Cortex of kidney (tissue), 1 donor: ENCODE measurements at places on chromosomes 1 and 21.

DNA sequence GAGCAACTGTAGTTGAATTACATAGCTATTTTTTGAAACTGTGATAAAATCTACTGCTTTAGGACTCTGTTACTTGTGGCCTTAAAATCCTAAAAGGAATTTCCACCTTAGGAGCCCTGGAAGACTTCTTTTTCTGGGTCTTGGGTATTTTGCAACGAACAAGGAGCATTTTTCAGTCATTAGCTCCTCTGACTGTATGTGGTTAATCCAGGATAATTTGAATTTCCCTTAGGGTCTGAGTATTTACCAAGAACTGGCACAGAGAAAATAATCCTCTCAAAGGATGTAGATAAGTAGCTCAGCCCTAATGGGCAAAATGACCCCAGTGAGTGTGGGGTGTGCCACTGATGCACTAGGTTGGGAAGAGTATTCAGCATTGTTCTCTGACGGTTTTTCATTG, 170.4 kb downstream of the VAV3 start:
- no peak for DNase-seq

- DNase-seq: no peak
Observed at GRCh38 chr1:206032380-206033140, 8.9 kb upstream of the CTSE start.

GRCh38 chr1:115060501-115060900, 28.8 kb downstream of the TSPAN2 start:
- no peak for DNase-seq

DNA sequence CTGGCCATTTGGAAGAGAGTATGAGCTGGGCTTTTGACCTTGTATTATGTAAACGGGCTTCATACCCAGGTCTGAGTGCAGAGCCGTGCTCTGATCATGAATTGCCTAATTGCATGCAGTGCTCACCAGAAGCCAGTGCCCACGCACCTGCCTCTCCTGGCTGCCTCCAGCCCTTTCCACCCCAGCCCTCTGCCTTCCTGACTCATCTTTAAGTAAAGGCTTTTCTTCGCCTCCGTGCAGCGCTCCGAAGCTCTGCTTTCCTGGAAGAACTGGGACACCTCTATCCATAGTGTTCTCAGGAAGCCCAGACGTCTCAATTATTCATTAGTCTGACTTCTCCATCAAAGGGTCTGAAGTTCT, 413.7 kb downstream of the PTPRU start:
- no peak for DNase-seq

DNA sequence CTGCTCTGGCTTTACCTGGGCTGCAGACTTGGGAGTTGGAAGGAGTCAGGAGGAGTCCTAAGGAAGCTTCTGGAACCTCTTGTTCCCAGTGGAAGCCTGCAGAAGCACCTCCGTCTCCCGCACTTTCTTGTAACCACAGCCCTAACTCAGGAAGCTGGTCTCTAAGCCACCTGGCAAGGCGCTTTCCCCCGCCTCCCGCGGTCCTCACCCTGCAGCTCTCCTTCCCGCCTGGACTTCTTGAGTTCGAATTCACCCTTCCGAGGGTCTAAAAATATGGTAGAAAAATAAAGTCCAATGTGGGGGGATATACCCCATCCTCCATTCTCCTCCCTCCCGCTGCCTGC, 15.1 kb downstream of the PAX7 start:
- no peak for DNase-seq

GRCh38 chr1:42971841-42972291, 13.2 kb upstream of the SLC2A1 start:
- DNase-seq: no peak

- DNase-seq: no peak
Observed at GRCh38 chr1:1433804-1434130, 1.7 kb upstream of the VWA1 start.

- no peak for DNase-seq
Observed at GRCh38 chr1:111891566-111891965, 97.9 kb downstream of the KCND3 start.

DNA sequence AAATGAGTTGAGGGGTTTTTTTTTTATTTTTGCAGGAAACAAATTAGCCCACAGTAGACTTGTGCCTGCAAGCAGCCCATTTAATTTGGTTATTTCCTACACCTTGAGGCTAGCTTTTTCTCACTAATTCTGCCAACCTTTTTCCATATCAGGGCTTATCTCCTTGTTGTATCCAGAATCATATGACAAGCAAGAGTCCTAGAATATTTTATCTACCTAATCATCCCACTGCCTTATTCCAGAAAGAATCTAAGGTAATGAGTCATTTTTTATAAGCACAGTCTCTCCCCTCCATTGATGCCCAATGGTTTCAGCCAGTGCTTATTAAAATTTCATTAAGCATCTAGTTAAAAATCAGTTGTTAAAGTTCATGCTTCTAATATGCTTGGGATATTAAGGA, 324.1 kb downstream of the BARHL2 start:
- no peak for DNase-seq

DNA sequence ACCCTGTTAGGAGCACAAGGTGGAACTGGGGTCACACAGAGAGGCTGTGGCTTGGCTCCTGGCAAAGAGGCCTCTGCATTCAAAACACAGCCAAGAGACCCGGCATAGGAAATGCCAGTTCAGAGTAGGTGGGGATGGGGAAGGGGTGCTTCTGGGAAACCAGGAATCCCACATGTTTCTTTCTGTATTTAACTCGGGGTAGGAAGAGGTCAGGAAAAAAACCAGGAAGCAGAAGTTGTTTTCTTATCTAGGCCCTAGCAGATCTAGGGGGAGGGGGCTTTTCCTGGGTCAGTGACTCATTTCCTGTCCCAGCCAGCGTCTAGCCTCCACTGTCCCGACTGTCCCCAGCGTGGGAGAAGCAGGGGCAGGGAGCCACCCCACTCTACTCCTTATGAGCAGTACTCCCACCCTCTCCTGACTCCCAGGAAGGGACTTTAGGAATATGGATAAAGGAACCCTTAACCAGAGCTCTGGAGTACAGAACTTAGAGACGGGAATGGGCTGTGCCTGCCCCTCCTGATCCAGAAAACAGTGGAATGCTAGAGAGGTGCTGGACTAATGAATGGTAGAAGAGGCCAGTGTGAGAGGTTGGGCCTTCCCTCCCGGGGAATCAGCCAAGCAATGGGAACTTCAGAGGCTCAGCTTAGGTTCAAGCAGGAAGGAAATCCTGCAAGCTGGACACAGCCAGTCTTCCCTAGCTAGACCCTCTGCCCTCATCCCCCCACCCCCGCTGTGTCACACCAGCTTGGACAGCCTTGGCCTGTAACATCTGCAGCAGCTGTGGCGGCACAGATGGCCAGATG, 5.7 kb downstream of the FHL3 start:
- no peak for DNase-seq

DNA sequence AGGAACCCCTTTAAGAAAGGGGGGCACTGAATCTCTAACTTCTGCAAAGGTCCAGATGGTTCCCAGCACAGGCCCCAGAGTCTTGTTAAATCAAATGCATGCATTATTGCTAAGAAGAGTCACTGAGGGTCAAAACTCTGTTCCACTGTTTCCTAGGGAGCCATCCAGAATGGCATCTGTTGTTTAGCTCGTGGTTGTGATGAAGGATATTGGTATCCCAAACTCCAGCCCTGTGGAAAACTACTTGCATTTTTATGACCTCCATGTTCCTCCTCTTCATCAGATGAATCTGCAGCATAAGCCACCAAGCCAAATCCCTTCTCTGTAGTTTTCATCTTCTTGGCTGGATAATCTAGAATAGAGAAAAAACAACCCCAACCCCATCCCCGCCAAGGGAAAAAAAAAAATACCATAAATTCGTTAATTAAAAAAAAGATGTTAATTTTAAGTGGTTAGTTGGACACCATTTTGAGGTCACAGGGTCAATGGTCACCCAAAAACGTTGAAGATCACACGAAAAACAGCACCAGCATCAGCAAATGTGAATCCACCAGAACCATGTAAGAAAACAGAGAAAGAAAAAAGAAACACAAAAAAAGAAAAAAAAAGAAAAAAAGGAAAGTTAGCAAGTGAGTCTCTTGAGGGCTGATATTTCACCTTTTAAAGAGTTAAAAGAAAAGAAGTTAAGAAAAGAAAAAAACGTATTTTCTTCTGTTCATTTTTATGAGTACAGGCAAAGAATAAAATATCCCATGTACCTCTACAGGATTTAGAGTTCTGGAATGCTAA, 3.0 kb upstream of the RIT1 start:
- no peak for DNase-seq

DNA sequence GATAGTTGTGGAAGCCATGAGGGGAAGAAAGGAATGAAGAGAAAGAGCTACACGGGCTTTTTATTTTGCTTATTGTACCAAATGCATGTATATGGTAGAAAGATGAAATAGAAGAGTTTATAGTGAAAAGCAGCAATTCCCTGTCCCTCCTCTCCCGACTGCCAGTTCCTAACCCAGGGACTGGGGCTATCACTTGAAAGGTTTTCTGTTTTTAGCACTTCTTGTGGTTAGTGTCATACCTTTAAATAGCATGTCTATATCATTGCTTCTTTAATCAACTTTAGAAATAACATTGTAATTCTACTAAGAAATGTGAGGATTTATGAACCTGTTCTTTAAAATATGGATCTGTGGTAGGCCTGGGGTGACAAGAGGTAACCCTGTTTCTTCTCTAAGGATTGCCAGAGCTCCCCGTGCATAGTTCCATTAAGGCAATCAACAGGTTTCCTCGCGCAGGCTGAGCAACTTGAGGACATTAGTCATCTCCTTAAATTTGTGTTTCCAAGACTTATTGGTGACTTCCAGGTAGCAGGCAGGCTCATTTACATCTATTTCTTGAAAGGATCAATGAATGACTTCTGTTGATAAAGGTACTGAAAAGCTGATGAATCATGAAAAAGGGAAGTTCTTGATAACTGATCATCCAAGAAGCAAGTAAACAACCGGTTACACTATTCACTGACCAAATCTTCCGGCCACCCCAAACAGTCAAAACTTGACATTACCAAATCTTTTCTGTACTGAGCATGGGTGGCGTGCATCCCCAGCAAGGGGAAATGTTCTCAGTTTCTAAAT, 37.8 kb upstream of the S1PR1 start:
- DNase-seq: no peak

DNA sequence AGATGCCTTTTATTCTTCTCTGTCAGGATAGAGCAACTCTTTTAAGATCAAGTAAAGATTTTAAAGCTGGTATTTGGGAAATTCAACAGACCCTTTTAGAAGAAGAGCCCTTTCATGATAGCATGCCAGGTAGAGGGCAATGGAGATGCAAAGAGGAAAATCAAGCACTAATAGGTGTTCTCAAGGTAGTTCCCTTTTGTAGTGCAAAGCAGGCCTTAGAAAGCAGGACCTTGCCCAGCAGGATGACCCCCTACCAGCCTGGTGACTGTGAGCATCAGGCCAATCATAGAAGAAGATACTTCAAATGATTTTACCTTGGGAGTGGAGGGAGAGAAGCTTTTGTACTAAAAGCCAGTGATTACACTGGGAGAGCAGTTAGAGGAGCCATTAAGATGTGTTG, 381.4 kb upstream of the ZRANB2 start:
- DNase-seq: no peak

DNA sequence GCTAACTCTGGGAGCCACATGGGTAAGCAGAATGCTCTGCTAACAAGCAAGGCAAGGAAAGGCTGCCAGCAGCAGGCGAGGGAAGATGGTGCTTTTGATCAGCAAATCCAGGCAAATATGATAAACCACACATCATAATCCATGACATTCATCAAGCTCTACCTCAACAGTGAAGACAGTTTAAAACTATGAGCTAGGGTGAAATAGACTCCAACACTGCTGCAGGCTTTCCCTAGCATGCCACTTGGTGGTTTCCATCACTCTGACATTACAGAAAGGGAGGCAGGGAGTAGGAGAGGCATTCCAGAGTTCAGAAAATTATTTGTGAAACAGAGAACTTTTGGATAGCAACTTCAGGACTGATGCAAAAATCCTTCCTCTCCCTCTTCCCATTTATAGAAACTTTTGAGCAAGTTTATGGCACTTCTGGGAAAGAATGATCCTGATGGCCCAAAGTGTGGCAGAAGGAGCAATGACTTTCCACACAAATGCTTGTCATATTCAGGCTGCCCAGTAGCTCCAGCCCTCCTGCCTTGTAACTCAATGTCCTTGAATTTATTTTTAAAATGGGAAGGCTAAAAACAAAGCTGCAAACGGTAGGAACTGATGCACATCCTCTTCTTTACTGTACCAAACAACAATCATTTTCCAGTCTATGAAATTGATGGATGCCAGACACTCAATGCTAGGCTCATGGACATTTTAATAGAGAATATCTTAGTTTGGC, 70.8 kb downstream of the SMYD2 start:
- no peak for DNase-seq

- DNase-seq: no peak
Observed at GRCh38 chr1:150760013-150760412, 5.6 kb downstream of the CTSS start.

DNA sequence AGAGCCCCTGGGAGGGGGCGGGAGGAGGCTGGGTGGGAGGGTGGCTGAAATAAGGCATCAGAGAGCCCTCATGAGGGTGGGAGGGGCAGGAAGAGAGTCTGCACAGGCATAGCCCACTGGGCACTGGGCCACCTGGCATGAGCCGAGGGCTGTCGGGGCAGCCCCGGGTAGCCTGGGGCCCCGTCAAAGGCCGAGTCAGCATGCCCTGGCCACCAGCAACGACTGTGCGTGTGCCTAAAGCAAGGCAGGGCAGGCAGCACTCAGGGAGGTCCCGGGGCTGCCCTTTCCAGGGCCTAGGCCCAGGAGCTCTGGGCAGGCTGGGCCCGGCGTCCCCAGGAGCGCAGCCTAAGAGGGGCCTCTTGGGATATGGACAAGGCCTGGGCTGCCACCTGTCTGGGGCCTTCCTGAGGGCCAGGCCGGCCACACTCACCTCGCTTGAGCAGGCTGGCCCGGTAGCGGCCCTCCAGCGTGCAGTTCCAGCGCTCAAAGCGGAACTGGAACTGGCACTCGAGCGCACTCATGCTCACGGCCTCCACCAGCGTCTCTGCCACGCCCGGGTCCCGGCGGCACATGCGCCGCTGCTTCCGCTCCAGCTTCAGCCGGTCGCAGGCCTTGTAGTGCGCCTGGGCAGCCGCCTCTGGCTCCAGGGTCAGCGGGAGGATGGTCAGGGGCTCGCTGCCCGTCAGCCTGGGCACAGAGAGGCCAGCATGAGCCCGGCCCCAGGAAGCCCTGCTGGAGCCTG, 22.7 kb downstream of the WNT9A start:
- no peak for DNase-seq

- DNase-seq: no peak
Observed at GRCh38 chr1:67393737-67394136, 36.5 kb downstream of the SERBP1 start.

DNA sequence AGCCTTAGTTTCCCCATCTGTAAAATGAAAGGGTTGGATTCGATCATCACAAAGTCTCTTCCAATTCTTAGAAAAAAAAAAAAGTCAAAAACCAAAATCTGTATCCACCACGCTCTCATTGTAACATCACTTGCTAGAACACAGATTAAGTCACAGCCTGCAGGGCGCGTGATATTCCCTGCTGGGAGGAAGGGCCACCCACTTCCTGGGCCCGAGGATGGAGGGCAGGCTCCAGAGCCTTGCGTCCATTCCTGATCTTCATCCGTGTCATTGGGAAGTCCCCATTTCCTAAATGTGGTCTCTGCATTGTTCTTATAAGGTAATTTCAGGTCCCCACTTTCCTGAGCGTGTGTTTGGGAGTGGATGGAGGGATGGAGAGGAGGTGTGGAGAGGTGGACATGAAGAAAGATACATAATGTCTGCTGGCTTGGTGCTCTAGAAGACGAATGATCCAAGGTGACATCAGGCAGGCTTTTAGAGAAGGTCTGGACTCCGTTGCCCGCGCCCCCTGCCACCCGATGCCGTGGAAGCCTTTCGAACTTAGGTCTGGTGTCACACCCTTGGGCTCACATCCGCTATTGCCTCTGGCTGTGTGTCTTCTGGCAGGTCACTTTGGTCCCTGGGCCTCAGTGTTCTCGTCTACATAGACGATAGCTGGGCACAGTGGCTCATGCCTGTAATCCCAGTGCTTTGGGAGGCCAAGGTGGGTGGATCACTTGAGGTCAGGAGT, 56.1 kb downstream of the ATP5PO start:
- no peak for DNase-seq
